ENCODE measurements at places on chromosomes 12 and 14.

DNA sequence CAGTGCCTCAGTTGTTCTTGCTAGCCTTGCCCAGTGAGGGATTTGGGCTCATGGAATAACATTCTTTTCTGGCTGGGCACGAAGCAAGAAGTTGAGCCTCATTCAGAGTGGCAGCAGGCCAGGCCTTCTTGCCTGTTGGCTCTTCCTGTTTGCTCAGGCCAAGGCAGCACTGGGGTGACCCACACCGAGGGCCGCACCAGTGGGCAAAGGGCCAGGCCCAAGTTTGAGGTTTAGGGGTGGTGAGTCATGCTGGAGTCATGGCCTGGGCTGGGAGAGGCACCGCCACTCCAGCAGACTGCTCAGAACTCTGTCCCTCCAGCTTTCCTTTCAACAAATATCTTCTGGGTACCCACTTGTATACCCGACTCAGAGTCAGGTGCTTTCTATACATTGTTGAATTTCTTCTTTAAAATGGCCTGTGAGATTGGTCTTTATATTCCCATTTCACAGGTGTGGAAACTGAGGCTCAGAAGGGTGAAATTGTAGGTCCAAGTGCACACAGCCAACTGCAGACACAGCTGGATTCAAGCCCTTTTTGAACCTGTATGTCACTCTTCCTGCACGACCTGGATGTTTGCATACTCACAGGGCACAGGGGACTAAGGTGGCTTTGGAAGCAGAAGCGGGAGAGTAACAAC lies 279.4 kb downstream of the FOXN3 start:
- no peak for DNase-seq

- no peak for DNase-seq
Observed at GRCh38 chr12:13004361-13004760, 4.3 kb upstream of the HEBP1 start.

GRCh38 chr14:71486279-71486678 lies 445.9 kb upstream of the RGS6 start:
- no peak for DNase-seq

GRCh38 chr12:6638305-6638704 lies 2.5 kb upstream of the LPAR5 start:
- no peak for DNase-seq

GRCh38 chr12:10540776-10541205 lies 35.1 kb downstream of the EIF2S3B start:
- DNase-seq = no peak

DNA sequence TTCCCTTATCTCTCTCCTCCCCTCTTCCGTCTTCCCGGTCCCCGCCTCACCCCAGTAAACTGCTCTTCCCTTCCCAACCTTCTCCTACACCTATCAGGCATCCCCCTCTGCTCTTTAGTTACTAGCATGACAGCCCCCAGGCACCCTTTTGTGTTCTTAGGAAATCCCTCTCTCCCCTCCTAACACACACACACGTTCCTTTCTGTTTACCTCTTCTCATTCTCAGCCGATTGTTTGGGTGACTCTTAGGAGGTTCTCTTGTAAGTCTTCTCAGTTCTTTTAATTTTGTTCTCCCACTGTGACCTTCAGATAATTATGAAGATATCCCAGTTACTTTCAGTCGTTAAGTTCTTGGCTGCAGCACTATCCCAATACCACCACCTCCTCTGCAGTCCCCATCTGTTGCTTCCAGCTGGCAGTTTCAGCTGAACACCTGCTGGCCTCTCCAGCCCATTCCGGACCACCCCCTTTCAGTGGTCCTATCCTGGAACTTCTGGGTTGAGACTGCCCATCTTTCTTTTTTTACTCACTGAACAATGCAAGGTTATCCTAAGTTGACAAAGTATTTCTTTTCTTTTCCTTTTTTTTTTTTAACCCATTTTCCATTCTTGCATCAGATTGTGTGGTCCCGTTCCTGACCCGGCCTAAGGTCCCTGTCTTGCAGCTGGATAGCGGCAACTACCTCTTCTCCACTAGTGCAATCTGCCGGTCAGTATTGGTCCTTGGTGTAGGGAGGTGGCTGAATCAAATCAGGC lies 711 bp downstream of the MARS1 start:
- no peak for DNase-seq

GRCh38 chr14:104647467-104648043 lies 41.9 kb upstream of the INF2 start:
- no peak for DNase-seq

DNA sequence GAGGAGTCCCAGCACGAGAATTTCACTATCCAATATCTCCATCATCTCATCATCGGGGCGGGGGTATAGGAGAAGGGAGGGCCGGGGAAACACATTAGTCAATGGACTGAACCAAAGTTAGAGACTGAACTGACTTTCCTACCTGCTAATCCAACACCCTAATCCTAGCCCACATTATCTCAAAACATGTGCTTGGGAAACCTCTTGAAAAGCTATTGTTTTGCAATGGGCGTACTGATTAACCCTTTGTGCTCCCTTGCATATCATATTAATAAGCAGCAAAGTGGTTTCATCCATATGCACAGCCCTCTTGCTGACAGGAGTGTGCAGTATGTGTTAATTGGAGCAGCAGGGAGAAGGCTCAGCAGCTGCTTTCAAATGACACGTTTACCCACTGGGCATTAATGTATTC lies 125.7 kb upstream of the GRIP1 start:
- no peak for DNase-seq

DNA sequence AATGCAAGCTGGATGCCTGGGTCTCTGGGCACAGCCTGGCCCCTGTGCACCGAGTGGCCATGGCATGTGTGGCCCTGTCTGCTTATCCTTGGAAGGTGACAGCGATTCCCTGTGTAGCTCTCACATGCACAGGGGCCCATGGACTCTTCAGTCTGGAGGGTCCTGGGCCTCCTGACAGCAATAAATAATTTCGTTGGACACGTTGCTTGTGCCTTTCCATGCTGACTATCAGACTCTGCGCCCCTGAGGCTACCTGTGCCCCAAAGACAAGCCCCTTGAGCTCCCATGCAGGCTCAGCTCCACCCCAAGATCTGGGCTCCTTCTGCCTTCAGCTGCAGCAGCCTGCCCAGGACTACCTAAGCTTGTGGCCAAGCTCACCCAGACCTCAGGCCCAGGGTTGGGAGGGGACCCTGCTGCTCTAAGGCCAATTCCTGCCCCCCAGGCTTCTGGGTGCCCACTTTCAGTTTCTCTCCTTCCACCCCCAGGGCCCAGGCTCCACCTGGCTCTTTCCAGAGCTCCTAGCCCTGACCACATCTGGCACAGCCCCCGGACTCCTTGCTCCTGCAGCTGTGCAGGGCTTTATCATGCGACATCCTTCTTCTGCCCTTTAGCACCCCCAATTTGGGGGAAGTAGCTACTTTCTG lies 11.8 kb downstream of the SERPINA3 start:
- DNase-seq = no peak

DNA sequence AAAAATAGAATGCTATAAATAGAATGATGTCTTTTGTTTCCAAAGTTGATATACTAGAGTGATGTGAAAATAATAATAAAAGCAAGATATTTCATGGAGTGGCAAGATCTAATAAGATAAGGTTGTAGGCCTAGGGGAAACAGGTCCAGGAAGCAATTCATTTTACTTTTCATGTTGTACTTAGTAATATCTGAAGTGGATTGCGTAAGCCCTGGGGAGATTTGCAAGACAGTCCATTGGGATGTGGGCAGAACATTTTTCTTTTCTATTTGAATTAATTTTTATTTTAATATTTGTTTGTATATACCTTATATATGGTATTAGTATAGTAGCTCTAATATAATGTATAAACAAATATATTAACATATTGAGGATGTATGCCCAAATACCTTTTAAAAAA lies 7.5 kb downstream of the NUBPL start:
- no peak for DNase-seq

- DNase-seq = no peak
Observed at GRCh38 chr14:95052016-95052585, 105.2 kb downstream of the DICER1 start.

DNA sequence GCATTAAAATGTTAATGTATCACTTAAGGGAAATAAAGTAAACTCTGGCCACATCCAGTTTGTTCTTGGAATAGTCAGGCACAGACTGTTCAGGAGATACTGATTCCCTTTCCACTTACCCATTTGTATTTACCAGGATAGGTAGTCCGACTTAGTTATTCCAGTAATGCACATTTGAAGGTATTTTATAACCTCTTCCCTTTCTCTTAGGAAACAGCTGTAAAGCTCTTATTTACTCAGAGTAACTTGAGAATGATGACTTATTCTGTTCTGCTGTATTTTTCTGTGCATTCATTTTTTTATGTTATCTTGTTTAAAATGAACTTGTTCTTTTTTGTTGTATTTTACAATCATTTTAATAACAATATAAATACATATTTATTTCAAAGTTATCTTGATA lies 78.0 kb downstream of the METTL25 start:
- DNase-seq = no peak

- no peak for DNase-seq
Observed at GRCh38 chr12:106073179-106073578, 65.6 kb downstream of the NUAK1 start.

DNA sequence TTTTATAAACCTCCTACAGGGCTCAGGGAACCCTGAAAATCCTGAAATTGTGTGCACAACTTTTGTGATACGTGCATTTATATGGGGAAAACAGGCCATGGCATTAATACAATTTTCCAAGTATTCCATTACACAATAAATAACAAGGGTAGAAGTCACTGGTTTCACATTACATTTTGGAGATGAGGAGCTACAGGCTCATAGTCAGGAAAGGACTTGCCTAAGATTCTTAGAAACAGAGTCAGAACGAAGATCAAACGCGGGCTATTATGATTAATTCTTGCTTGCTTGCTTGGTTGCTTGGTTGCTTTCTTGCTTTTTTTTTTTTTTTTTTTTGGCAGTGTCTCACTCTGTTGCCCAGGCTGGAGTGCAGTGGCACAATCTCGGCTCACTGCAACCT lies 16.7 kb downstream of the NOS1 start:
- no peak for DNase-seq

GRCh38 chr14:62626416-62626815 lies 418.8 kb downstream of the KCNH5 start:
- DNase-seq = no peak

DNA sequence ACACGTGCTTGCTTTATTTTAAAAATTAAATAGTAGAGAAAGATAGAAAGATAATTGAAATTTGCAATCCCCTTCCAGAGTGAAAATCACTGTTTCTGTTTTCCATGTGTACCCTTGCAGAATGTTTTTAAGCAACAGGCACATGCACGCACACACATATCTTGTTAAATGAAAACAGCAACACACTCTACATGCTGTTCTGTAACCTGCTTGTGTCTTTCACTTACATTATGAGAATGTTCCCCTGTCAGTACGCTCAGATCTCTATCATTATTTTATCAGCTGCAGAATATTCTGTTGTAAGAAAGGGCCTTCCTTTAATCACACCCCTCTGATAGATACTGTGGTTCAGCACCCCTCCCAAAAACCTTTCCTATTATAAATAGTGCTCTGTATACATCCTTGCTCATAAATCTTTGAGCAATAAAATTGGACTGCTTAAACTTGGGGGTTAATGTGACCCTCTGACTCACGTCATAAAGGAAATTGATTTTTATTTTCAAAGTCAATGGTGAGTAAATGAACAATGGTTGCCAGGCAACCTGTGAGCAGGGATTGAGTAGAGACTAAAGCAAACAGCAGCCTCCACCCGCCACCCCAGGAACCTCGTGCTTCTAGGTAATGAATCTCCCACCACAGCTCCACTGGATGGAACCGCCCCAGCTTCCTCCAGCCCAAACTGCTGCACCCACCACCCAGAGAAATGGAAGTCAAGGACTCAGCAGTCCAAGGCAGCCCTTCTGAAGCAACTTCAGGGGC lies 31.9 kb upstream of the CHGA start:
- no peak for DNase-seq

GRCh38 chr14:99237288-99237687 lies 34.7 kb downstream of the BCL11B start:
- no peak for DNase-seq

DNA sequence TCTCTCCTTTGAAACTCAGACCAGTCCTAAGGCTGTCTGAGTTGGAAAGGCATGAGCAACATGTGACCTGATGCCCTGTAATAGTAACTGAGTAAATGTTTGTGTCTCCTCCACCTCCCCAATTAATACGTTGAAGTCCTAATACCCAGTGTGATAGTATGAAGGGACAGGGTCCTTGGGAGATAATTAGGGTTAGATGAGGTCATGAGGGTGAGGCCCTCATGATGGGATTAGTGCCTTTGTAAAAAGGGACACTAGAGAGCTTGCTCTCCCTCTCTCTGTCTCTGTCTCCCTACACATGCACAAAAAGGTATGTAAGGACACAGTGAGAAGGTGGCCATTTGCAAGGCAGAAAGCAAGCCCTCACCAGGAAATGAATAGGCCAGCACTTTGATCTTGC lies 18.1 kb upstream of the KIF21A start:
- DNase-seq = no peak

DNA sequence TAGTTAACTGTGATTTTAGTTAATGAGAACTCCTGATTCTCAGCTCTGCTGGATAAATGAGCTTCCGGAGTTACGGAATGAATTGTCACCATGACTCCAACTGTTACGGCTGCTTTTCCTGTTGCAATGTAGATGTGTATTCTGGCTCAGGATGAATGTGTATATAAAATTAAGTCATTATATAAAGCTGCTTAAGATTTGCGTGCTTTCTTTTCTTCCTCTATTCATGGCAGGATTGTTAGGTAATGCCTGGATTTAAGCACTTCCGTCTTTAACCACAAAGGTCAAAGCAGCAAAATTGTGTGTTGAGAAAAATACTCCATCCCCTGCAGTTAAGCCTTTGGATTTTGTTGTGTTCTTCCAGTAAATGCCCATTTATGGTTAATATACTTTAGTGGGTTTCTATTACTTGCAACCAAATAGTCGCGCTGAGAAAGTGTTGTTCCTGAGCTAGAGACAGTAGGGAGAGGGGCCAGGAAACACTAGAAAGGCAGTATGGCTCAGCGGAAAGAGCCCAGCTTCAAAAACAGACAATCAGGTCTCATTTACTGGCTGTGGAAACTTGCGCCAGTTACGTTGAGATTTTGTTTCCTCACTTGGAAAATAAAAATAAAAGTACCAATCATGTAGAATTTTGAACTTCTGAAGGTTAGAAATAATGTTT lies 9.4 kb upstream of the CCDC175 start:
- no peak for DNase-seq

DNA sequence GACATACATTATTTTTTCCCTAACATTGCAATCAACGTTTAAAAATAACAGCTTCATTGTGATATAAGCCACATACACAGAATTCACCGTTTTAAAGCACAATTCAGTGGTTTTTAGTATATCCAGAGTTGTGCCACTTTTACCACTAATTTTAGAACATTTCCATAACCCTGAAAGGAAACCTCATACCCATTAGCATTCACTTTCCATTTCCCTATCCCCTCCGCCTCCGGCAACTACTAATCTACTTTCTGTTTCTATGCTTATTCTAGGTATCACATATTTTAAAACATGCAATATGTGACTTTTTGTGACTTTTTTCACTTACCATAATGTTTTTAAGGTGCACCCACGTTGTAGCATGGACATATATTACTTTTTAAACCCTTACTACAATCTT lies 55.6 kb upstream of the ISM2 start:
- no peak for DNase-seq

DNA sequence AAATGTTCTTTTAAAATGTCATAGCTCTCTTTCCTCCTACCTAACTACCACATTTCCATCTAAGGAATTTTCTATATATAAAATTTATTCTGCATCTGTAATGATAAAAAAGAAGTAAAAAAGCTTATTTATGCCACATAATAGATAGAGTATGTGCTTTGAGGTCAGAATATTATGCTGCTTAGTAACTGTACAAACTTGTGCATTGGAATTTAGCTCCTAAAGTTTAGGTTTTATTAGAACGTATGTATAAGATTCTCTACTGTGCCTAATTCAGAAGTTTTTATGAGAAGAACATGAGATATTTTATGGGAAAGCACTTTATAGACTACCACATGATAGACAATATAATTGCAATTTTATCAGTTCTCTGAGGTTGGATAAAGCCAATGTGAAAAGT lies 384.6 kb downstream of the SLC16A7 start:
- DNase-seq = no peak

All from stimulated activated CD4-positive, alpha-beta T cell treated with anti-CD3 and anti-CD28 coated beads, Interleukin-15, amount 100 ng/mL, for 1 hour (primary cell).